ENCODE measurements at places on chromosomes 6 and 20.

DNA sequence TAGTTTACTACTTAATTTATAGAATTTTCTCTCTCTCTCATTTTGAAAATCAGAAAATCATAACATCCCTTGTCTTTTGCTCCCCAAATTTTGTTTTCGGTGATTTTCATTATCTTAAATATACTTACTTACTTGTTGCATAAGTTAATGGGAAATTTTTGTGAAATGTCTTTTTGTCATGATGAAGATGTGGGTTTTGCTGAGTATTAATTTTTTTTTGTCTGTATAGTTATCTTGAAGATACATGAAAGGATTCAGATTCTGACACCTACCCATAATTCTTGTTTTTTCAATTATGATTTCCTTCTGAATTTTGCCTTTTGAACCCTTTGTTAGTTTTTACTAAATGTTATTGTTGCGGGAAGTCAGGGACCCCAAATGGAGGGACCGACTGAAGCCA lies 817.9 kb downstream of the EYS start:
- no peak for DNase-seq

DNA sequence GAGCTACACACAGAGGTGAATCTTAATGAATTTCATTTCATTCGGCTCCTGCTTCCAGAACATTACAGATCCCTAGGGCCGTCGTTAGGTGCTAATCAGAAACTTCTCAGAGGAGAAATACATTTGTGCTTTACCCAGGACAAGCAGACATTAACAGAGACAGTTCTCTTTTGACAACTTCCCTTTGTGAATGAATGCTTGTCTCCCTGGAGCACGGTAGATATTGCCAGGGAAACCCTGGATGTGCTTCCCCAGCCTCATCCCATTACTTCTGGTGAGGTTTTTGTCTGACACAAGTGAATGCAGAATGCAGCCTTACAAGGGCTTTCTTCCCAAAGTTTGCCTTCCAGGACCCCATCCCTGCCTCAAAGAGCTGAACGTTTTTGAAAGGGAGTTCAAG lies 105.4 kb downstream of the SYNDIG1 start:
- no peak for DNase-seq

- peak; percentile 10 for DNase-seq
These were observed 71.4 kb downstream of the ARID1B start for GRCh38 chr6:156848533-156848932.

- DNase-seq, result peak; percentile 16
These were observed 11.4 kb upstream of the IFNGR1 start for GRCh38 chr6:137230547-137230946.

- DNase-seq, result no peak
These were observed 40.0 kb upstream of the MBOAT1 start for GRCh38 chr6:20252311-20252710.

DNA sequence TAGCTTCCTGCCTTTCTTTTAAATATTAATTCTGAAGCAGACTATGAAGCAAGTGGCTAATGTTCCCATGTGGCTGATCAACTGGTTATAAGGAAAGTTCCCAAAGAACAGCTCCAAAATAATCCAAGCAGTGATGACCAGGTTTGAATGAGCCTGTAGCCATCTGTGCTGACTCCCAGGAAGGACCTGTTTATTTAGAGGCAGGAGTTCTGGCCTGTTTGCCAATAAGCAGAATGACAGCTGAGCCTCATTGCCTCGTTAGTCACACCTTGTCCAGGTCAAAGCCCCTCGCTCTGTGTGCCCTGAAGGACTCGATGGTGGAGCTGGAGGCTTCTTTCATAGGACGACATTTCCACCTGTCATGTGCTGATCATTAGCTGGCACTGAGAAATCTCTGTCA lies 97.4 kb downstream of the TMEM170B start:
- DNase-seq, result no peak

- DNase-seq, result no peak
These were observed 35.9 kb downstream of the ENPP1 start for GRCh38 chr6:131843768-131844167.

- no peak for DNase-seq
These were observed 2.1 kb downstream of the ZBTB46 start for GRCh38 chr20:63828951-63829350.

- DNase-seq, result no peak
These were observed 72.8 kb upstream of the CEP85L start for GRCh38 chr6:118724211-118724610.

- peak; percentile 38 for DNase-seq
These were observed 21.4 kb upstream of the PREP start for GRCh38 chr6:105424175-105424783.

DNA sequence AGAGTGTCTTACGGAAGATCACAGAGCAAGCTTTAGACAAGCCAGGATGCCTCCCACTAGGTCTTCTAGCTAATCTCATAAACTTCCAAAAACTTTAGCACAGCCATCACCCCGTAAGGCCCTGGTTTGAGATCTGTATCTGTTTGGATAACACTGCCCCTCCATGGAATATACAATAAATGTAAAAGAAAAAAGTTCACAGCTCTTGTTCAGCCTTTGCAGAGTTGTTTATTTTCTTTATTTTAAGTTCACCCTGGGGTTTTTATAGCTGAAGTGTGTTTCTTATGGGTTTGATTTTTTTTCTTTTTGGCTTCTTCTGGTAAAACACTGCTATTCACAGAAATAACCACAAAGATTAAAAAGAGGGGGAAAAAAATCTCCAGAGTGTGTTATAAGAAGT lies 125.6 kb downstream of the EYA2 start:
- no peak for DNase-seq

GRCh38 chr20:52565614-52566013 lies 374.0 kb upstream of the ZFP64 start:
- DNase-seq, result no peak

- peak; percentile 49 for DNase-seq
These were observed at the start of gene SCRT2 for GRCh38 chr20:675453-676314. SCRT2 (minus strand) TSS chr20:675802; CDS start chr20:675601, 201 bp downstream.

- DNase-seq, result peak; percentile 31
These were observed 31.3 kb upstream of the ZSCAN23 start for GRCh38 chr6:28474441-28475219.

DNA sequence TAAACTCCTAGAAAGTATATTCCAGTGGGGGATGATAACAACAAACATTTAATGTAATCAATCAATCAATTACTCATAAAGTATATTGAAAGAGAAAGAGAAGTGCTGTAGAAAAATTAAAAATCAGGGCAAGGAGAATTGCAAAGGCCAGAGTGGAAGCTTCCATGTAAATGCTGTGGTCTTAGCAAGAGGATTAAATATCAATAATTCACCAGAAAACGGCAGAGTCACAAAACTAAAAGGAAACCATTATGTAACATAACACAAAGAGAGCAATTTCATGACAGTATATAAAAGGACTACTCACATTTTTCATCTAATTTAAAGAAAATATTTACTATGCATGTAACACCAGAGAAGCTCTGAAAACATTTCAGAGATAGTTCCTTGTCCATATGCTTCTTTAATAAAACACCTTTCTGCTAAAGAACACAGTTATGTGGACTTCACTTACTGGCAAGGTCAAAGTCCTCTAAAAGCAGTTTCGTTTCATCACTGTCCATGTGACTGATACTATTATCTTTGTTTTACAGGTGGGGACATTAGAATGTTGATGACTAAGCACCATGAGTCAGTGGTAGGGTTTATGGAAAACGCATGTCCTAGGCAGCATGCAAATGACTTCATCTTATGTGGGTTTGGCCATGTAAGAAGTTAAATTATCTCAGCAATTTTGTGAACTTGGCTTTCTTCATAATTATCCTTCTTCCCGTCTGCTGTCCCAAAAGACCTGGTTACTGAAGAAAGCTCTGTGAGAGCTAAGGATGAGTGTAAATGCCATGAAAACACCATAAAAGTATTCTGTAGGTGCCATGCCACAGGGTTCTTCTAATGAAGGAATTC lies 185.8 kb upstream of the TENT5A start:
- no peak for DNase-seq

DNA sequence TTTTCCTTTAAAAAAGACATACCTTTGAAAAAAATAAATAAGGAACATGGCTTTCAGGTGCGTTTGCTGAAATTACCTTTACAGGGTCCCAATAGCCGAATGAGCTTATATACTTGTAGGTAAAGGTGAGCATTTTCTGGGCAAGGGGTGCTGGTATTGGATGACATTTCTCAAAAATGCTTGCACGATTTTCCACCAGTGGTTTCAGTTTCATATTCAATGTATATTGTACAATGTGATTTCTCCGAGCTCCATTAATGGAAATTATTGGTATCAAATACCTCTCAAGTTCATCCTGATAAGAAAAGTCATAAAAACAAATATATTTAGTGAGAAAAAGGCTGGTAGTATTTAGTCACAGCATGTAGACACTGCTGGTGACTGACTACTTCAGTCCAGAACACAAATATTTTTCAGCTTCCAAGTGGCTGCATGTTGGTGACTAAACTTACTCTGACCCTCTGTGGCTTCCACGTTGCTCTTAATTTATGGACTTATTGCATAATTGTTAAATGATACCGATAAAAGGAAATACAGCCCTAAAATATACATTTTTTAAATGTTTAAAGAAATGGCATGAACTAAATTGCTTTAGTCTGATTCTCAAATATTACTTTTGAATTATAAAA lies 32.9 kb upstream of the ZBTB24 start:
- no peak for DNase-seq

GRCh38 chr6:151701911-151702562 lies 105.4 kb upstream of the ESR1 start:
- DNase-seq, result no peak
